Activated CD4-positive, alpha-beta T cell treated with anti-CD3 and anti-CD28 coated beads, Interleukin-2, amount 50 U/mL, for 1 hour (primary cell): ENCODE measurements at places on chromosomes 1 and 21.

DNA sequence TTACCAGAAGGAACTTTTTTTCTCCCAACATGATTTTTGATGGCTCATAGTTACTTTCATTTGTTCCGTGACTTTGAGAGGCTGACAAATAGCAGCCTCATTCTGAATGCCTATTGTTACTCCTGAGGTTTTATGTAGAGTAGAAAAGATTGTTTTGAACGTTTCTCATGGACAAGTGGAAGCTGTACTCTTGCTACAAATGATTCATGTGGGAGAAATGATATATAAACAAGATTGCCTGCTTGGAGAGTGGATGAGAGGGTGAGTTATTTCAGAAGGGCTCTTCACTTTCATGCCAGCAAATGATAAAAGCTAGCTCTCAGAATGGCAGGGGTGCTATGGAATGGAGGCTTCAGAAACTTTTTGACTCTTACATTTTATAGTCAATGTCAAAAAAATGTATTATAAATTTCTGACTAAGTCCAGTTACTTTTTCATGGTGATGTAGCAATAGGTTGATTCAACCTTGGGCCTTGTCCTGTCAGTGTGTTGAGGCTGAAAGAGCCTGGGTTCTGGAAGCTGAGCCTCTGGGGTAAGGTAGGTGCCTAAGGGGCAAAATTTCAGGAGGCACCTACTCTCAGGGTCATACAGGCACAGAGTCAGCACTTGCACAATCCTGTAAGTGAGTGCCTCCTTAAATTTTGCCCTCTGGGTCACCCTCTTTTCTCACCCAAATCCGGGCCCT is 19.4 kb downstream of the JUN start:
- DNase-seq, result no peak

DNA sequence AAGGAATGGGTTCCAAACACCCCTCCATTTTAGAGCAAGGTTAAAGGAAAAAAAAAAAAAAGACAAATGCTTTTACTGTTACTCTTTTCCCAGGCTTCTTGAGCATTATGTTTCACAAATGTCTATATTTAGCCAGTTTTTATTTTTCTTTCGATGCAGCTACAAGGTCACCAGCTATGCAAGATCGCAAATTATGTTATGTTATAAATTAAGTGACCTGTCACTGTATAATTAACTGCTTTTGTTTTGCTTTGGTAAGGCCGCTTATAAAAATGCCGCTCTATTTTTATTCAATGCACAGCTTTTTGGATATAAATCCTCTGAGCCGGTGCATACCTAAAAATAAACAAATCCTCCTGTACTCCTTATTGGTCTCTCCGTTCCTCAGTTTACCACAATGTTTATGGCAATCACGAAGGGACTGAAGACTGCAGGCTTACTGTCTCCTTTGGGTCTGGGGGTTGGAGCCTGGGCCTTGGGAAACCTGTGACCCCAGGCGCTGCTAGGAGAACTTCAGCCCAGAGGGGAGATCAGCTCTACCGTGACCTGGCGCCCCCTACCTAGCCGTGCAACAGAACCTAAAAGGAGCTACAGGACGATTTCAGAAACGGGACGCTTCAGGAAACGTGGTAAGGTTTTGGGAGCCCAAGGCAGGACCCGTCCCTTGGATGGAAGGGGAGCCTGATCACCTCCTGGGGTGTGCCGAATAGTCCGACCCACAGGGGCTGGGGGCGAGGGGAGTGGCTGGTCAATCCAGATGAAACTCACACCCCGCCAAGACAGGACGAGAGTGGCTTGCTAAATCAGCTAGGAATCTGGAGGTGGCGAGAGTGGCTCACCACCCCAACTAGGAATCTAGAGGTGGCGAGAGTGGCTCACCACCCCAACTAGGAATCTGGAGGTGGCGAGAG is 101.2 kb upstream of the CD55 start:
- DNase-seq, result no peak

- DNase-seq, result no peak
Observed at GRCh38 chr1:204128464-204128963, 23.3 kb downstream of the ETNK2 start.

DNA sequence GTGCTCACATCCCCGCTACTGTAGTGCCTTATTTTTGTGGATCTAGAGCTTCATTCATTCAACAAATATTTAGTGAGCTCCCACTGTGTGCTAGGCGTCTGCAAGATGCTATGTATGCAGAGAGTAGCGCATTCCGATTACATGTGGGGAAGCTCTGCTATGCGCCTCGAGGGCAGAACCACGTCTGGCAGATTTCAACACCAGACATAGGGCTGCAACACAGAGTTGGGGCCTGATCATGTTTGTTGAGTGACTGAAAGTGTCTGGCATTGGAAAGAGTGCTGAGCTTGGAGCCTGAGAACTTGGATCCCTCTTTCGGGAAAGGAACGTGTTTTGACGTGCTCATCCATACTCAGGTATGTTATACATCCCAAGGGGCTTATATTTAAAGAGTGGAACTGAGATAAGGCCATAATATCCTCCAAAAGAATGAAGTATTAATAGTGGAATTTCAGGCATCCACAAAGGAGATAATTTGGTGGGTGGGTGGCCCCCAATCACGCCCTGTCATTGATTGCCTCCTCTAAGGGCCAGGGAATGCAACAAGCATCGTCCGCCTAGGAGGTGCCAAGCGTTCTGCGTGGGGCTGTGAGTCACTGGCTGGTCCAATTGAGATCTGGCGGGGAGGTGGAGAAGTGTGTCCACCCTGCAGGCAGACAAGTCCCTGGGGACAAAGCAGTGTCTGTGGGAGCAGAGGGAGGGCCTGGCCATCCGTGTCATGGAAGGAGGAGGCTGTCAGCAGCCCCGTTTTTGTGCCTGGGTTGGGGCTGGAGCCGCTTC is 62.8 kb upstream of the ZBTB40 start:
- no peak for DNase-seq
